Kidney tubule cell (primary cell): ENCODE measurements at places on chromosomes 7 and 10.
A peak's percentile ranks its signal among the peaks of the same experiment; 100 is the strongest.

DNA sequence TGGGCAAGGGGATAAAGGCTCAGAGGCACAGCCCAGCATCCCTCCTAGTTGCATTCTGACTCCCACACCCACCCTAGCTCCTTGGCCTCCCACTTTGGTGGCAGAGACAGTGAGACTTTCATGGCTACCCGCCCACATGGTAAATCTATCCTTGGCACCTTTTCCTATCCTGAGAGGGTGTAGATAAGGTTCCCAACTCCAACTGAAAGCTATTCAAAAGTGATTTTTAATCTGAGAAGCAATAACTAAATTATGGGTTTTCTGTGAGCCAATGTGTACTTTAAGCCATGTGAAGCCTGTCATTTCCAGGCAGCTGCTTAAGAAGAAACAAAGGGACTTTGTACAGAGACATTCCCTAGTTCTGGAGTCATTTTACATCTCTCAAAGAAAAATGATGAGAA is 9.1 kb downstream of the LAMB1 start:
- DNase-seq = no peak

DNA sequence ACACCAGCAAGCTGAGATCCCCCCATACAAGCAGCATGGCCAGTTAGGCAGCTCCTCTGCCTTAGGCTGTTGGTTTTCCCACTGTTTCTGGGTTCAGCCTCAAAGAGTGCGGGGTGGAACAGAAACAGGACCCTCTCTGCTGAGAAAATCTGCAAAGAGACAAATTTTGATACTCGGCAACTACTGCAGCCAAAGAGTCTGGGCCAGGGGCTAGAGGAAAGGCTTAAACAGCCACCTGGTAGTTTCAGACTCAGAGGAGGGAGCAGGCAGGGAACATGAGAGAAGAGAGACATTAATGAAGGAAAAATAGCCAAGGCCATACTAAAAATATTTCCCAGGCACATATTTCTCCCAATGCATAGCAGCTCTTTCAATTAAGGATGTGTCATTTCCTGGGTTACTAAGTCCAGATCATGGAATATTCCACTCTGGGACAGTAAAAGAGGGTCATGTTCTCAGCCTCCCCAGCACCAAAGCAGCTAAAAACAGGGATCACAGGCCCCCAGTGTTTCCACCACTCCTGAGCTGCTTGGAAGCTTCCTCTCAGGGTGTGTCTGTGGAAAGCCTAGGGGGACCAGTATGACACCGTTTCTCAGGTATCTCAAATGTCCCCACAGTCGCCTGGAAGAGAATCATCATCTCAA is 29.8 kb downstream of the PDLIM1 start:
- peak; percentile 68 for DNase-seq

GRCh38 chr7:80770675-80771081 is 132.2 kb downstream of the CD36 start:
- peak; percentile 81 for DNase-seq

GRCh38 chr7:151395036-151395367 is 14.8 kb downstream of the WDR86 start:
- DNase-seq = no peak

DNA sequence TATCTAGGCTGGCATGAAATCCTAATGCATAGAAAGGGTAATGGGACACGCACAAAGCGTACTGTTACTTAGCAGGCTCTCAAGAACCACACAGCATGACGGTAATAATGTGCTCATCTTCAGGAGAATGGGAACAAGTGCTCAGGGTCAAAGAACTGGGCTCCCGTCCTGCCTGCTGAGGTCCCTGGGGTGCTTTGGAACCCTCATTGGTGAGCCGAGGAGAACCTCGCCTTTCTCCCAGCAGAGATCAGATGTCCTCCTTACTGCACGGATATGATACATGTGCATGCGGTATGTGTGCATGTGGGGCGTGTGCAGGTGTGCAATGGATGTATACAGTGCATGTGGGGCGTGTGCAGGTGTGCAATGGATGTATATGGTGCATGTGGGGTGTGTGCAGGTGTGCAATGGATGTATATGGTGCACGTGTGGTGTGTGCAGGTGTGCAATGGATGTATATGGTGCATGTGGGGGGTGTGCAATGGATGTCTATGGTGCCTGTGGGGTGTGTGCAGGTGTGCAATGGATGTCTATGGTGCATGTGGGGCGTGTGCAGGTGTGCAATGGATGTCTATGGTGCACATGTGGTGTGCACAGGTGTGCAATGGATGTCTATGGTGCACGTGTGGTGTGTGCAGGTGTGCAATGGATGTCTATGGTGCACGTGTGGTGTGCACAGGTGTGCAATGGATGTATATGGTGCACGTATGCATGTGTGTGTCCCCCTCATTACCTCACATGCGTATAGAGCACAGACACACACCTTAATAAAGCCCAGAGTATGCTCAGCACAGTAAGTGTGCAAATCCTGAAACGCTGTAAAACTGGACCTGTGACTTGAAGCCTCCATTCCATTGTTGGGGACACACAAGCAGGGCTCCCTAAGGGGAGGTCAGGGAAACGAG is 336.3 kb downstream of the PTPRN2 start:
- DNase-seq = no peak

GRCh38 chr7:113921363-113921762 is 2.6 kb upstream of the PPP1R3A start:
- DNase-seq = no peak

GRCh38 chr10:77605466-77605865 is 32.1 kb downstream of the KCNMA1 start:
- no peak for DNase-seq

DNA sequence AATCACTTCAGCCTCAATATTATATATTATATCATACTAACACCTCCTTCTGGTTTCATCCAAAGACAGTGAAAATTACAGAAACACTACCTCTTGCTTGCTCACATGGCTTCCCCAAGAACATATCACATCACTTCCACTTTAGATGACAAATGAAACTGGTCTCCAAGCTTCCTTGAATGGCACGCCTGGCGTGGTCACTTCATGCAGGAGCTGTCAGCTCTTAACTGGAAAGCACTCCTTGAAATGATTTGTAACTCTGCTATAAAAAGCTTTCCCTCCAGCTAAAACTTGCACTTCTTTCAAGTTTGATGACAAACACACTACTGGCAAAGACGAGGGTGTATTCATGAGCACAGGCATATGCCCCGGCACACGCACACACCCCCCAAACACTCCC is 84.1 kb upstream of the INHBA start:
- DNase-seq = no peak

GRCh38 chr10:46042527-46042926 is 3.5 kb downstream of the MSMB start:
- no peak for DNase-seq

- peak; percentile 98 for DNase-seq
Observed at GRCh38 chr10:74176380-74177139, 25.5 kb downstream of the ADK start.

DNA sequence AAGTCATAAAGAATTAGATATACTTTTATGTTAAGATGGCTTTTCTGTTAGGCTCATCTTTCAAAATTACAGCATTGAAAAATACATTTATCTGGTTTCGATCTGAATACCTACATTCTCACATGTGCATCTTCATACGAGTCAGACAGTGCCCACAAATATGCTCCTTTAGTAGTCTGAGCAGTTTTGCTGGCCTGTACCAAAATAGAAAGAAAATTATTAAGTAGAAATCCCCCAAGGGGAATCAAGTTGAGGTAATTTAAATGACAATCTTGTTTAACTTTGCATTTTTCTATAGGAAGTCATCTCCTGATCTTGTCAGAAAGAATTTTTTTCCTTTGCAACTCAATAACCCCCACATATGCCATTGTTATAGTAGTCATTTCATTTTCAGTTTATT is 287.4 kb upstream of the SEMA3D start:
- DNase-seq = no peak

DNA sequence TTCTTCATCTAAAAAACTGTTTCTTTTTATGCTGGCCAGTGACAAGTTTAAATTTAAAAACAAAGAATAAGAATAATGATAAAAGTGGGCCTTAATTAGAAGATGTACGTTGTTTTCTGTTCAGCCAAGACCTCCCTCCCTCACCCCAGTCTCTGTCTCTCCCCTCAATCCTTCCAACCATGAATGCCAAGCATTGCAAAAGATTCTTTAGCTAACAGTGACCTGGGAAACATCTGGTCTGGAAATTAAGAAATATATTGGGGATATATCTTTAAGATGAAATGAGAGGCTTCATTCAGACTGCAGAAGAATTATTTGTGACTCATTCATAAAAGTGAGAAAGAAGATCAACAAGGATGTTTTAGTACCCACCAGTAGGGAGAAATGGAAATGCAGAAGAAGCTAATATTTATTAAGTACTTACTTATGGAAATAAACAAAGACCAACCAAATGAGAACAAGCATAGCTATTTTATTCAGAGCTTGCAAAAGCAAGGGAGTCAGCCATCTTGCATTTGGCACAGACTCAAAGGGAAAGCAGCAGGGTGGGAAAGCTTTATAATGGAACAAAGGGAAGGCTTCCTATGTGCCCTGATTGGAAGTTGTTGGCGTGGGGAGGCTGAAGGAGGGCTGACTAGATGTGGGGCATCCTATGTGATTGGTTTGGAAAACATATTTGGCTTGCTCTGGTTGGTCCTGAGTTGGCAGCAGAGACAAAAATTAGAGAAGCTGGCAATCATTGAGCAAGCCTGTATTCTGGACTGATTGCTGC is 595.4 kb upstream of the GHITM start:
- DNase-seq = no peak

DNA sequence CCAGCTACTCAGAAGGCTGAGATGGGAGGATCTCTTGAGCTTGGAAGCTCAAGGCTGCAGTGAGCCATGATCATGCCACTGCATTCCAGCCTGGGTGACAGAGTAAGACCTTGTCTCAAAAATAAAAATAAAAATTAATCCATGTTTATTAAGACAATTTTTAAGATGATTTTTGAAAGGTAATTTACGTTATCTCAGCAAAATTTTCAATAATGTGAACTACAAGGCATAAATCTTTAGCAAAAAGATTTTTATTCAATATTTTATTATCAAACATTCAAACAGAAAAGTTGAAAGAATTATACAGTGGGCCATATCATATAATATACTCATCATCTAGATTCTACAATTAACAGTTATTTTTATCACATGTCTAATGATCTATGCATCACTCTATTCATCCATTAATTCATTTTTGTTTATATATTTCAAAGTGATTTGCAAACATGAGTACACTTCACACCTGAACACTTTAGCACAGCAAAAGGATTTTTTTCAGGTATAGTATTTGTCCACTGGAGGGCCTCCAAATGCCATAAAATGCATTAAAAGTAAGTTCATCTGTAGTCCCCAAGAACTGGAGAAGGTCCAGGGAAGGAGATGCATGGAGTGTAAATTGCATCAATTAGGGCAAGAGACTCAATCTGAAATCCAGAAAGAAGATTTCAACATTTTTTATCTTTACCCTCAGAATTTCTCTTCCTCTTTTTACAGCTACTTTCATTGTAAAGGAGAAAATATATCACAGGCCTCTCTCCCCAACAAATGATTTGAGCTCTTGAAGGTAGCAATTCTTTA is 38.6 kb upstream of the RSBN1L start:
- DNase-seq = peak; percentile 50

DNA sequence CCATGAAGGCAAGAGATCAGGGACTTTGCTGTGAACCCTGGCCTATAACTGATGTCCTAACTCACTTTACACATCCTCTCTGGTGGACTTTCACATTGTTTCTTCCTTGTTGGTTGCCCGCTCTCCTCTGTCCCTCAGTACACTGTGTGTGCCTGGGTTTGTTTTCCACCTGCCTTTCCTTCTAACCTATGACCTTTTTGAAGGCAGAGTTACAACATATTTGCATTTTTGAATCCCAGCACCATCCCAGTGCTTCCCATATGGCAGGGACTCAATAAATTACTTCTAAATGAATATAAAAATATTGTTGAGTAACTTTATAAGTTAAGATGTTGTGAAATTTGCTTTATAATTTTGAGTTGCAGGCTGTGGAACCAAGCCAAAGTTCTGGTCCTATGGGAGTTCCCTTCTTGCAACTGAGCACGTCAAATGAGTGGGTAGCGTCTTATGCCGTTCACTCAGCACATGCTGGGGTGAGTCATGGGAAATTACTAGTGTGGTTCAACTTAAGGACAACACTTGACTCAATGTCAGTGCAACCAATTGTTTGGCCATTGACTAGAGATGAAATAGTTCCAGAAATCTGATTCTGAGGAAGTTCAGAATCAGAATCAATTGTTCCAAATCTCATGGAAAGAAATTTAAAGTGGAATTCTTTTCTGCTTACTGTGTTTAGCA is 250.9 kb downstream of the TWIST1 start:
- peak; percentile 85 for DNase-seq

DNA sequence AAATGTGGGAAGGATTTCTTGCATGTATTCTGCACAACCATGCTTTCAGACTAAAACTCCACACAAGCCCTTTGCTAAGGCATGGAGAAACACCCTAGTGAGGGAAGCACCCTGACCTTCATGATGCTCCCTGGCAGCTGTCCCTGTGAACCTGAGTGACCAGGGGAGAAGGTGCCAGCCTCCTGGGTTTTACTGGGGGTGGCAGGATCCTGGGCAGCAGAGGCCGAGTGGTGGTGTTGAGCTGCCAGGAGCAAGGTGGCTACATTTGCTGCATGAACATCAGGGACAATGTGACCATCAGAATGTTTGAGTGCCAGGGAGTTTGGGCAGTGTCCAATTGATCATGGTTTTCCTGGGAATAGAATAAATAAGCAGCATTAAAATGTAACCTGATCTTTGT is 437.9 kb downstream of the TCERG1L start:
- DNase-seq = no peak

GRCh38 chr7:11751807-11752389 is 80.1 kb downstream of the THSD7A start:
- no peak for DNase-seq

DNA sequence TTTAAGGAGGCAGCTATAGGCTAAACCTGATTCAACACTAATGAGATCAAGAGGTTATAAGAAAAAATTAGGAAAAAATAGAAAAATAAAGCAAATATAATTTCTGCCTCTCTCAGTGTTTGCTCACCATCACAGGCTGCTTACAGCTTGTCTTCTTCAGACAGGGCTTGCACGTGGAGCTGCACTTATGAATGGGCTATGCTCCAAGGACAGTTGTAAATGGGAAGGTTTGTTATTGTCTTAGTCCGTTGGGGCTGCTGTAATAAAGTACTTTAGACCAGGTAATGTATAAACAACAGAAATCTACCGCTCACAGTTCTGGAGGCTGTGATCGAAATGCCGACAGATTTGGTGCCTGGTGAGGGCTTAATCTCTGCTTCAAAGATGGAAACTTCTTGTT is 219.8 kb downstream of the NEBL start:
- DNase-seq = no peak

DNA sequence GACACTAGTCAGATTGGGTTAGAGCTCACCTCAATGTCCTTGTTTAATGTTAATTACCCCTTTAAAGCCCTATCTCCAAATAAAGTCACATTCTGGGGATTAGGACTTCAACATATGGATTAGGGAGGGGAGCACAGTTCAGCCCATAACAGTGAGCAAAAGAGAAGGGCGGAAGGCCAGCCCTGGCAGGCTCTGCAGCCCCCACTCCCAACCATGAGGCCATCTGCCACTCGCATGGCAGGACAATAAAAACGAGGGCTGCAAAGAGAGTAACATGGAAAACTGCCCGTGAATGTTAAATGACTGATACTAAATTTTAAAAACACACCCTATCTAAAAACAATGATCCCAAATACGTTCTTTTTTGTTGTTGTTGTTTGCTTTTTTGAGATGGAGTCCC is 38.7 kb downstream of the RGS10 start:
- DNase-seq = no peak

GRCh38 chr7:67771846-67772605 is 775.4 kb downstream of the TYW1 start:
- no peak for DNase-seq

GRCh38 chr10:96311180-96311715 is 7.0 kb downstream of the DNTT start:
- DNase-seq = no peak

GRCh38 chr7:86199881-86200614 is 443.7 kb upstream of the GRM3 start:
- no peak for DNase-seq

GRCh38 chr10:81920213-81920829 is 45.3 kb downstream of the NRG3 start:
- peak; percentile 10 for DNase-seq
